Thyroid gland (tissue), 4 donors: ENCODE measurements at places on chromosomes 13 and 19. TPM values are rescaled to one million over a fixed set of nuclear protein-coding genes. Genes with fewer than 3 reads are reported as not detected.
A peak's percentile ranks its signal among the peaks of the same experiment; 100 is the strongest.

The GNG8 gene
- not detected for total RNA-seq

GRCh38 chr19:13872695-13873389 is 4.1 kb upstream of the NANOS3 start:
- DNase-seq, result peak; percentile 37

The TMEM150B gene
- not detected for total RNA-seq

The LPAR6 gene
- 42.5 TPM for total RNA-seq

GRCh38 chr19:522726-523125 is 8.8 kb upstream of the CDC34 start:
- no peak for DNase-seq

DNA sequence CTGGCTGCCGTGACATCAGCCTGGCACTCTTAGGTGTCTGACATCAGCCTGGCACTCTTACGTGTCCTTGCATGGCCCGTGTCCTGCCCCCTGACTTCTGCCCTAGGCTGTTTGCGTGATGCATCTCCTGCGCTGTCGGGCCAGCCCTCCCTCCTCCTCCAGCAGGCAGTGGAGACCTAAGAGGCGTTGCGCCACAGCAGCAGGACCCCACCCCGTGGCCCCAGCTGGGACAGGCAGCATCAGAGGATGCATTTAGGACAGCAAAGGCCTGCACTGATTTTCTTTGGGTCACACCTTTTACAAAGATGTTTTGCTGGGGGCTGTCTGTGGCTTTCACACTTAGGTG is 65.3 kb downstream of the GPR12 start:
- no peak for DNase-seq

DNA sequence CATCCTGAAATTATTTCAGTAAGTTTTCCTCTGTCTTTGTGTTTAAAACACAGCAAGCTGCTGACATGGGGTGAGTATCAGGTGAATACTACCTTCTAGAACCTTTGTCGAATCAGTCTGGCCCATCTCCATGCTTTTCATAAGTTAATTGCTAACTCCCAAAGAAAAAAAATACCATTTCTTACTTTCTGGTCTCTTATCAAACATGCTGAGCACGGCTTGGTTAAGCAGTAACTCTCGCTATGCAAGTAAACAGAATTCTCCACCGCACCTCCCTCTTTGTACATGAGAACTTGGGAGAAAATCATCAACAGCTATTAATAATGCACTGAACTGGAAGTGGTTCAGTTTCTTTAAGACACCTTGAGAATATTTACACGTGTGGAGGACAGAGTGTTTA is 88.6 kb downstream of the FGF9 start:
- no peak for DNase-seq

DNA sequence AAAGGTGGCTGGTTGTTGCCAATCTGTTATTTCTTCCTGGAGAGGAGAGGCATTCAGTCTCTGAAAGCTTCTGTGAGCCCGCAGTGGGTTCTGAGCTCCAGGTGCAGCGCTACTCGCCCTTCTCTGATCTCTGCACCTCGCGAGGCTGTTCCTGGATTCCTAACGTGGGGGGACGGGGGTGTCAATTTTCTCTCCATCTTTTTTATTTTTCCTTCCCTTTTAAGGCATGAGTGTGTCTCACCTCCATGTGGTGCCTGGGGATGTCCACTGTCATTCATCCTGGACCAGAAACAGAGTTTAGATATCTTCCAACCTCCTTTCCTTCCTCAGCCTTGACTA is 626 bp downstream of the ZNF233 start:
- DNase-seq, result no peak

The ZIM2 gene
- 6.5 TPM for total RNA-seq

The ZFR2 gene
- not detected for total RNA-seq

The KANK3 gene
- total RNA-seq, result 38.8 TPM

DNA sequence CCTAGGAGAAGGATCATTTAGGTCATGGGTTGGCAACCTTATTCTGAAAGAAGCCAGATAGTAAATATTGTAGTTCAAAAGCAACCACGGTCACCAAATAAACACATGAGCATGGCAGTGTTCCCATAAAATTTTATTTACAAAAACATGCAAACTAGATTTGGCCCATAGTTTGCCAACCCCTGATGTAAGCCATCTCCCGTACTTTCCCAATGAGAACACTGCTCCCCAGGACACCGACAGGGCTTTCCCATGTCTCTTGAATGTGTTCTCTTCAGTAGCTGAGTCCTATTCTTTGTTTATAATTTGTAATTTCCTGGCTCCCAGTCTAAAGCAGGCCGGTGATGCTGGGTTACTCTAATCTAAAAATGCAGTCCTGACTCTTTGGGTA is 239.6 kb downstream of the LHFPL6 start:
- DNase-seq, result no peak

DNA sequence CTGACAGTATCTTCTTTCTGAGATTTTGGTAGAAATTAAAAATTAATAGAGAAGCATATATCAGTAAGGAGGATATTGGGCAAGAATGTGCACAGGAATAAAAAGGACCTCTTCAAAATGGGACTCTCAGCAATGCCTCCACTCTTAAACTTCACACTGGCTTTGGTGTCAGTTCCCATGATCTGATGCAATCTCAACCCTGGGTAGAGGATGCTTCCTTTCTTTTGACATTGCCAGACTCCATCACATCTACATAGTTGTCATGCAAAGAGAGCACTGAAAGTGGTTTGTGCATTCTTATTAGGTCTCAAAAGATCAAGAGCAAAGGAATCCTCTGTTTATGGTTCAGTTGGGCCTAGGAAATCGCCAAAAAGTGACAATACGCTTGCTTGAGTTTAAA is 26.3 kb downstream of the STARD13 start:
- DNase-seq, result no peak

- no peak for DNase-seq
These were observed 1.7 kb downstream of the GAPDHS start for GRCh38 chr19:35534803-35535480.

DNA sequence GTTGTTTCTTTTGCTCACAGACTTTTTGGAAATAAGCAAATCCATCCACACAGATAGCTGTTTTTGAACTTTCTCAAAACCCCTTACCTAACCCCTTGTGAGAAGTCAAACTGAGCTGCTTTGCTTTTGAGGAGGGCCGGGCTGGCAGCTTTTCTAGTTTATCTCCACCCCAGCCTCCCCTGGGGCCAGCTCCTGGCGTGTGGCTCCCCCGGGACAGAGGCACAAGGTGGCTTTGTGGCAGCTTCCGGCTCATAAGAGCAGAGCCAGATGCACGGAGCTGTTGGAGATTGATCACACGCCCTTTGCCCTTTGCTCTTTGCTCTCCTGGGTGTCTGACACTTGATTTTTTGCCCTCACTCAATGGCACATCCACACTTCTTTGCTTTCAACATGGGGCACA is 24.9 kb upstream of the RNF113B start:
- DNase-seq, result peak; percentile 33

The TUBA3C gene
- total RNA-seq, result not detected

DNA sequence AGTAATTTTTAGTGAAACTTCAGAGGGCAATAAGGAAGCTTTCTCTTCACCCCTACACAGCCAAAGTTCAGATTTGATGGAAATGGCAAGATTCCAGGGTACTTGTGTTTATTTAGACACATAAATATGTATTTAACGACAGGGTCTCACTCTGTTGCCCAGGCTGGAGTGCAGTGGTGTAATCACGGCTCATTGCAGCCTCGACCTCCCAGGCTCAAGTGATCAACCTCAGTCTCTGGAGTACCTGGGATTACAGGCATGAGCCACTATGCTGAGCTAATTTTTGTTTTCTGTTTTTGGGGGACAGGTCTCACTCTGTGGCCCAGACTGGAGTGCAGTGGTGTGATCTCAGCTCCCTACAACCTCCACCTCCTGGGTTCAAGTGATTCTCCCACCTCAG is 2.0 kb upstream of the SYCE2 start:
- no peak for DNase-seq

The MRI1 gene
- total RNA-seq, result 54.2 TPM

GRCh38 chr19:42440357-42441048 is 2.2 kb downstream of the CXCL17 start:
- DNase-seq, result peak; percentile 66

The GPR183 gene
- total RNA-seq, result 2.5 TPM

- no peak for DNase-seq
These were observed 179.7 kb downstream of the ABCC4 start for GRCh38 chr13:95121516-95121915.

The ZNF726 gene
- total RNA-seq, result 1.3 TPM

DNA sequence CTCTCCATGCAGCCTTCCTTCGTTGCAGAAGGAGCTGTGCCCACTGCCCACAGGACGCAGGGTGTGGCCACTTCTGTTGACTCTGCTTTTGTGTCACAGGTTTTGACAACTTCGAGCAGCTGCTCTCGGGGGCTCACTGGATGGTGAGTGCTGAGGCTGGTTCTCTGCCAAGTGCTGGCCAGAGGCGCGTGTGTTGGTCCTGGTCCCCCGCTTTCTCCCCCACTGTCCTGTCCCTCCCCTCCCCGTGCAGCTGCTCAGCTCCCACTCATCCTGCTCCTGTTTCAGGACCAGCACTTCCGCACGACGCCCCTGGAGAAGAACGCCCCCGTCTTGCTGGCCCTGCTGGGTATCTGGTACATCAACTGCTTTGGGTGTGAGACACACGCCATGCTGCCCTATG is 10.6 kb upstream of the PDCD2L start:
- DNase-seq, result no peak

The RXFP2 gene
- not detected for total RNA-seq

DNA sequence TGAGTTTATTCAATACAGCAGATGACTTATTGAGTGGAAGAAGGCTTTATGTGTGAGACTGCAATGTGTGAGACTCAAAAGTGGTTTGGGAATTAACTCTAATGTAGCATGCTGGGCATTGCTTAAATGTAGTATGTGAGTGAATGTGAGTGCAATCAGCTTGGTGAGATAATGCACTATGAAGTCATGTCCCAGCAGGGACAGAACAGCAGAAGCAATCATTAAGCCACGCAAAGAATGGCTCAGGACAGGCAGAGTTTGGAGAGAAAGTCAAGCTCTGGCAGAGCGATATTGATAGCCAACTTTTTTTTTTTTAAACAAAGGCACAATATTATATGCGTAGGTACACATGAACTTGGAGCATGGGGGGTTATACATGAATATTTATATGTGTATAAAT is 597.7 kb downstream of the GPC6 start:
- no peak for DNase-seq

GRCh38 chr13:99206873-99207272 is 6.2 kb downstream of the UBAC2 start:
- no peak for DNase-seq

The ZNF99 gene
- total RNA-seq, result not detected

The ZGLP1 gene
- 8.8 TPM for total RNA-seq

The ZNF20 gene
- 7.5 TPM for total RNA-seq

- no peak for DNase-seq
These were observed 12.2 kb downstream of the BRD4 start for GRCh38 chr19:15320116-15320515.

DNA sequence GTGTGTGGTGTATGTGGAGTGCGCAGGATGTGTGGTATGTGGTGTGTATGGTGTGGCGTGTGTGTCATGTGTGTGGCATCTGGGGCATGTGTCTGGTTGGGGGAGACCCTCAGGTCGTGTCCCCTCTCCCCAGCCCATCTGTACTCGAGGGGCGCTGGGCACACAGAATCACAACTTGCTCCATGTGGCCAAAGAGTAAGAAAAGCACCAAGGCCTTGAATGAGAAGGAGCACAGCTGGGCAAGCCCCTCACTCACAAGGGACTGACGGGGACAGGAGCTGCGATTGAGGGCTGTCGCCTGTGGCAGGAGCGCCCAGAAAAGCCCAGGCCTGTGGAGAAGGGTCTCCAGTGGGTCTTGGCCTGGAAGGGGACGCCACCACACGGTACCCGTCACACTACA is 62.8 kb downstream of the PEPD start:
- DNase-seq, result no peak

- DNase-seq, result no peak
These were observed 9.8 kb upstream of the MCF2L start for GRCh38 chr13:112959206-112959605.

The PTGIR gene
- 21.9 TPM for total RNA-seq

The HSD17B14 gene
- 11.9 TPM for total RNA-seq

GRCh38 chr19:55678121-55678671 is 3.2 kb downstream of the EPN1 start:
- DNase-seq, result no peak

GRCh38 chr13:94641409-94641941 is 39.8 kb downstream of the GPR180 start:
- no peak for DNase-seq

The ZNF473 gene
- total RNA-seq, result 10.7 TPM

DNA sequence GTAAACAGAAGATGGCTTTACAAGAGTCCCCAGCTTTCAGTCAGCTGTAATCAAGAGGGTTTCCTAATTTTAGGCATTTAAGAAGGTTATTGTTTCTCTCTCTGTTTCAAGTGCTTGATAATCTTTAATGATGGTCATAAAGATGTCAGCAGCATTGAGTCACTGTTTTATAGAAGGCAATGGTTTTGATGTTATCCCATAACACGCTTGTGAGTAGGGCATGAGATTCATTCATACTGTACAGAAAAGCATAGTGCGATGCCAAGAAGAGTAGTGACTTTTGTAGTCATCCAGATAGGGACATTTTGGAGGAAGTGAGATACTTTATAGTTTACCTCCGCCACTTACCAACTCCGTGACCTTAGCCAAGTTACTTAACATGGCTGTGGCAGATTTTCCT is 364.2 kb upstream of the SLC10A2 start:
- no peak for DNase-seq

The UBAC2 gene
- total RNA-seq, result 56.8 TPM

DNA sequence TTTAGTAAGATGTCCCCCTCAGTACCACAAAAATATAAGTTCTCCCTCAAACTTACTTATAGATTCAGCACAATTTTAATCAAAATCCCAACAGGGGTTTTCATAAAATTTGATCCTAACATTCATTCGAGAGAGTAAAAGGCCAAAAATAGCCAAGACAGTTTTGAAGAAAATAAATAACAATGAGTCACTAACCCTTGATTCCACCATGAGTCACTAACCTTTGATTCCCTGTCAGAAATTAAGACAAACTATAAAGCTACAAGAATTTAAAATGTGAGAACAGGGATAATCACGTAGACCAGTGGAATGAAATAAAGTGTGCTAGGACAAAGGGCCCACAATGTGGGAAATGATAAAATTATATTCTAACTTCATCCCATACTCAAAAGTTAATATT is 320.3 kb downstream of the SUCLA2 start:
- no peak for DNase-seq

The ELSPBP1 gene
- not detected for total RNA-seq

The THAP8 gene
- total RNA-seq, result 13.1 TPM

DNA sequence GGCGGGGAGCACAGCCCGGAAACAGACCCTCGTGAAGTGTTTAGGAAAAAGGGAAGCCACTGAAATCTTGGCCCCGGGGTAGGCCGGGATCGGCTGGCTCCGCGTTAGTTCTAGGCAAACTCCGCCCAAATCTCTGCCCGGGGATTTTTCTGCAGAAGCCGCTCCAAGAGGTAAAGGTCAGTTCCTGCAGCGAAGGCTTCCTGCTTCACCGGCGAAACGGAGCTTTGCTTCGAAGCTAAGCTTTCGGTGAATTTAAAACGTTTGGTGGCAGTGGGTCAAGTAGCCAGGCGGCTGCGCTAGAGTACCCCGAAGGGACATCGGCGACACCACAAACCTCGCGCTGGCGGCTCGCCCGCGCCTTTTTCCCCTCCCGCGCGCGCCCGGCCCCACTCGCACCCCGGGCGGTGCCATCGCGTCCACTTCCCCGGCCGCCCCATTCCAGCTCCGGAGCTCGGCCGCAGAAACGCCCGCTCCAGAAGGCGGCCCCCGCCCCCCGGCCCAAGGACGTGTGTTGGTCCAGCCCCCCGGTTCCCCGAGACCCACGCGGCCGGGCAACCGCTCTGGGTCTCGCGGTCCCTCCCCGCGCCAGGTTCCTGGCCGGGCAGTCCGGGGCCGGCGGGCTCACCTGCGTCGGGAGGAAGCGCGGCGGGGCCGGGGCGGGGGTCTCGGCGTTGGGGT is 441 bp downstream of the GJB2 start:
- DNase-seq, result peak; percentile 40

- no peak for DNase-seq
These were observed 81.0 kb downstream of the GPC6 start for GRCh38 chr13:93307651-93308050.
